ENCODE measurements at places on chromosomes 5 and 9.

- no peak for DNase-seq
These were observed 40.9 kb downstream of the SEC61B start for GRCh38 chr9:99262949-99263418.

DNA sequence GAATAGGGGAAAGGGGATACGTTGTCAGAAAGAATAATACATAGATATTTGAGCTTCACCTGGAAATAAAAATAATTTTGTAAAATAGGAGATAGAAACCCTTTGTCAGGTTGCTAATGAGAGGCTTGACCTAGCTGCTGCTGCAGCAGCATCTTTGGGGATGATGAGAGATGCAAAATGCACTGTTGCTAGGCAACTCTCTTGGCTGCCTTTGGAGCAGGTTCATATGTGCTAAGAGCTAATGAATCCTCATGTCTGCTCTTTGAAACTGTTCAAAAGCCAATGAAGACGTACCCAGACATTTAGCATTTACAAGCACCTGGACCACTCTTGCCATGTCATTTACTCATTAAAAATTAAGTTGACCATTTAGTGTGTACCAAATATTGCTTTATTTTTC, 121.7 kb downstream of the FOCAD start:
- no peak for DNase-seq

DNA sequence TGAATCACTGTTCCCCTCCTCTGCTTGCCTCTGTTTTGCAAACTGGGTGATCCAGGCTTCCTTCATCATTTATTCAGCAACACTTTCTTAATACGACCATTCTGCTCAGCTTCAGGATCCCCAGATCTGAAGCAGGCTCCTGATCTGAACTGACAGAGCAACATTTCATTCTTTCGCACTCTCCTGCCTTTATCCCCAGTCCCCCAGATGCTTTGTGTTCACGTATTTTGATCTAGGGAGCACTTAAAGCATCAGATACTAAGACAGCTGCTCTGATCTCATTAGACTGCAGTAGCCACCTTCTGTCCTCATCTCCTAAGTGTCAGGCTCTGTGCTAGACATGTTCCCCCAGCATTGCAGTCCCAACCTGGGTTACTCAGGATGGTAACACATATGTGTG, 158.0 kb downstream of the TRIO start:
- DNase-seq = no peak

DNA sequence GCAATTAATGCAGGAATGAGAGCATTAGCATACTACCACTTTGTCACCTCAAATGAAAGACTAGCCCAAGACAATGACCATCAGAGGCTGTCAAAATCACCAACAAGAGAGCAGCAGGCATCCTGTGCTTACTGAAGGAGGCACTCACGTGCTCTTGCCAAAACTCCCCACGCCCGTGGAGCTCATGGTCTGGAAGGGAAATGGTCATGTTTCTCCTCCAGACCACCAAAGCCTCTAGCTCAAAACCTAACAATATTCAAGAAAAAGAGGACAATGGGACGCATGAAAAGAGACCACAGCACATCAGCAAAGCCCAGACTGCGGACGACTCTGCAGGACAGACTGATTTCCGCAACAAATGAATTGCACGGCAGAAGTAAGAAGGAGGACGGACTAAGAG, 12.8 kb downstream of the AKNA start:
- DNase-seq = no peak

- no peak for DNase-seq
These were observed 585.8 kb upstream of the SEMA6A start for GRCh38 chr5:117160391-117160790.

DNA sequence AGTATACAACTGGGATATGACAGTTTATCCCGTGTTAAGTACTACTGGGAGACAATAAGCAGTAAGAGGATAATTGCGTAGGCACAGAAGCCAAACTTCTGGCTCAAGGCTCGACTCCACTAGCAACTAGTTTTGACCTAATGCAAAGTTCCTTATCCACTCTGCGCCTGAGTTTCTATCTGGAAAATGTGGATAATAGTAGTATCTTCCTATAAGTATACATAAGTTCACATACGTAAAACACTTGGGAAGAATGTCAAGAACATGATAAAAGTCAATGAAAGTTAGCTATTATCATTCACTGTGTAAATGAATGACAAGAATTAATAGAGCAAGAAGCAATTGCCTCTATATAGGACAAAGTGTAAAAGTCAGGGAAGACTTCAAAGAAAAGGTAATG, 45.7 kb downstream of the FTMT start:
- no peak for DNase-seq

Measured in RCC 7860 (cell line).